ENCODE measurements at places on chromosomes 2 and 18. TPM values are rescaled to one million over a fixed set of nuclear protein-coding genes. Genes with fewer than 3 reads are reported as not detected.

GRCh38 chr2:227661827-227662226 is 4.8 kb upstream of the SCYGR5 start:
- DNase-seq, result no peak

DNA sequence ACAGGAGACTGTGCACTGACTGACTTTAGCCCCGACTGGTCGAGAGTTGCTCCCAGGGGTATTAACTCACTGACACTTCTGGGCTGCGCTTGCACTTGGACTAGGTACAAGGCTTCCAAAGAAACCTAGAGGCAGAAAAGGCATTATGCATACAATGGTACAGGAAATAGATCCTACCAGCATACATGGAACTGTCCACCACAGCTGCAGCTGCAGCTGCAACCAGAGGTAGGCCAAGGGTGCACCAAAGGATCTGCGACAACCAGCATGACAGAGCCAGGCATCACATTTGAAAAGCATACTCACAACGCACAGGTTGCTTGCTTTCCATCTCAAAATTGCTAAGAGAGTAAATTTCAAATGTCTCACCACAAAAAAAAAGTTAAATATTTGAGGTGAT is 22.6 kb upstream of the PGAP1 start:
- no peak for DNase-seq

DNA sequence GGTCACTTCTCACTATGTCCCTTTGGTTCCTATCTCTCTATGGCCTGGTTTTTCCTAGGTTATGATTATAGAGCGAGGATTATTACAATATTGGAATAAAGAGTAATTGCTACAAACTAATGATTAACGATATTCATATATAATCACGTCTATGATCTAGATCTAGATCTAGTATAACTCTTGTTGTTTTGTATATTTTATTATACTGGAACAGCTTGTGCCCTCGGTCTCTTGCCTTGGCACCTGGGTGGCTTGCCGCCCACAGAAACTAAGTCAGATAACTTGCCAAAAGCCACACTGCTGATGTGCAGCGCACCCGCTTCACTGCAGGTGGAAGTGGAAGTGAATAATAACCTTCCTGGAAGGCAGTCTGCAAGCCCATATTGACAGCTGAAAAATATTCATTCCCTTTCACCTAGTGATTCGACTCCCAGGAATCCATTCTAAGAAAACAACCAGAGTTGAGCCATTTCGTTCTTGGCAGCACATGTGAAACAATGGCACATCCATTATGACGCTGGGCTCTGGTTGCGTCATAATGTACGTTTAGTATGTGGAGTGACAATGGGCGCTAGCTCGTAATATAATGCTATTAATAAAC is 725 bp upstream of the ANKRD53 start:
- DNase-seq, result no peak

DNA sequence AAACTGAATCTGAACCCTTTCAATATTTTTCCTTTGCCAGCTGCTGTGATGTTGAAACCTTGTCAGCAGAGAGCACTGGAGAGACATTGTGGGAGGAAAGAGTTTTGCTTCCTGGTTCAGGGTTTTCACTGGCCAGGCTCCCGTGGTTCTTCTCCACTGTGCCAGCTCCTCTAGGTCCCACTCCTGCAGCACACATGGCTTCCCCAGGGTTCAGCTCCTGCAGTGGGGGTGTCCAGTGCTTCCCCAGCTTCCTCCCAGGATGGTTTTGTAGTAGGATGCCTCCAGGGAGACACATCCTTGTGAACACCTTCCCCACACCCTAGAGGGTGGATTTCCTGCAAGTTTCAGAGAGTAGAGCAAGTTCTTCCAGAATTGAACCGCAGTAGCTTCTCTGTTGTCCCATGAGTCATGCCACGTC is 24.0 kb upstream of the SULT1C3 start:
- no peak for DNase-seq

DNA sequence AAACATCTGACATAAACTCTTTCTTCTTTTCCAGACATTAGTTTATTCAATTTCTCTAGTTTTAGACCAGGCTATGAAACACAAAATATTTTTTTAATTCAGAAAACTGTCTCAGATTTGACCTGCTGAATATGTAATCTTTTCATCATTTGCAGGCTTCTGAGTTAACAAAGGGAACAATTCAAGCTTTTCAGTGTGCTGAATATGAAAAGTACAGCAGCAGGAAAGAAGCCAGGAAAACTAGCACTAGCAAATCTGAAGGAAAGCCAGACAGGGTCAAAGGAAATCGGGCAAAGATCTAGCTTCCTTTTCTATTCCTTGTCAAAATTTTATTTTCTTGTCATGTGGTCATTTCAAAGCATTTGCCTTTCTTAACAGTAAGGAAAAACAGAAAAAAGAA is 35.3 kb downstream of the ACVR1C start:
- no peak for DNase-seq

- DNase-seq, result no peak
Measured at GRCh38 chr2:74862020-74862964, 28.4 kb downstream of the HK2 start.

- DNase-seq, result no peak
Measured at GRCh38 chr2:233084488-233084887, 24.3 kb downstream of the INPP5D start.

GRCh38 chr2:171999161-171999560 is 592 bp upstream of the METAP1D start:
- DNase-seq, result no peak

GRCh38 chr2:128153786-128154185 is 62.8 kb downstream of the UGGT1 start:
- no peak for DNase-seq

DNA sequence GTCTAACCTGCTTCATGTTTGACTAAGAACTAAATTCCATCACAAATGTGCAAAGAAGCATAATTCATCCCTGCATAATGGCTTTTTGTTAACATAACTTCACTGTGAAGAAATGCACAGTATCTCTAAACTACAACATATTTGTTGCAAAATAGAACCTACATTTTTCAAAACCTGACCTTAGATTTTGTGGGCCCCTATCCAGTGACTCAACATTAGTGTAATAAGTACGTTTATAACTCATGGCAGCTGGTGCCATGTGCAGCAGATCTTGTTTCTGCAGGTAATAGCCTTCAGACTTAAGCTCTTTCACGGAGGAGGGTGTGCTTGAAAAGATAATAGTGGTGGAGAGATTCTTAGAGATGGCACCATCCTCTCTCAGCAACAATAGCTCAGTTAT is 28.6 kb upstream of the VWC2L start:
- no peak for DNase-seq

DNA sequence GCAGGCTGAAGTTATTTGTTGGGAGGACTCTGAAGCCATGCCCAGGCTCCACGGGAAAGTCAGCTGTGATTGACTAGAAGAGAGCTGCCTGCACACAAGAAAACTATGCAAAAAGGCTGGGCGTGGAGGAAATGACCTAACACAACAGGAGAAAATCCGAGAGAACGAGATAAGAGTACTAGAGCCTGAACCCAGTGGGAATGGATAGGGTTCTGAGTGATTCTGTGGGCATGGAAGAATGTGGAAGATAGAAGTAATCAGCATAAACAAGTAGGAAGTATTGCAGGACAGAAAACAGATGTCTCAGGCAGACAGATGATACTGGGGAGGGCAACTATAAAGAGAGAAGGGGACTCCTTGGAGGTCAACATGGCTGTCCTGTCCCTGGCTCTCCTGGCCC is 12.1 kb upstream of the COPS8 start:
- no peak for DNase-seq

- no peak for DNase-seq
Measured at GRCh38 chr2:160928854-160929301, 231.3 kb upstream of the TANK start.

DNA sequence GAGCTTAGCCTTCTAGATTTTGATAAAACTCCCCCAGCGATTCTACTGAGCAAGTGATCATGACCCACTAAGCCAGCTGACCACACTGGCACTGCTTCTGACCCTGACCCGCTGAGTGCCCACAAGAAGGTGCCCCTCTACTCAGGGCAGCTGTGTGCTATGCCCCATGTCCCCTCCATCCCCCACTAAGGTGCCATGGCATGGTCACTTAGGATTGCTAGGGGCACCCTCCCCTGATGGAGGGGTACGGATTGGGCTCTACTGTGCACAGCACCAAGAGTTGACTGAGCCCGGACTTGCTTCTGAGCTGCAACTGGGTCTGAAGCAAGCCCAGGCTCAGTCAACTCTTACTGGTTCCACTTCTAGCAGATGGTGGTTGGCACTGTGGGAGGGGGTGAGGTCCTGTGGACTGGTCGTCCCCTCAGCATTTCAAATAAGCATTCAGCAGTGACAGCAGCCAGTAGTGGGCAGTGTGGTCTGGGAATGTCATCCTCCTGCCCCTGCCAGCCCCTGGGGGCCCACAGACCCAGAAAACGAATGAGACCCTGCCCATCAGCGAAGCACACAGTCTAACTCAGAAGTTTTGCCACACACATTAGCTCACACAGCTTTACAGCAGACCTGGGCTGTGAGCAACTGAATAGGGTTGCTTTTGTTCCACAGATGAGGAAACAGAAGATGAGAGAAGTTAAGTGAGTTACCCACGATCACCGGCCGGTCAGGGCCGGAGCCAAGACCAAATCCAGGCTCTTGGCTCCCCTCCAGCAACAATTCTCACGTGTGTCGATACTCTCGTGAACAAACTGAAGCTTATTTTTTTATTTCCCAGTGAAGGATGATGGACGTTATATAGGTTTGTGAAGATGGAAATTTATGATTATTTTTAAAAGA is 52.1 kb upstream of the FOSL2 start:
- DNase-seq, result no peak

DNA sequence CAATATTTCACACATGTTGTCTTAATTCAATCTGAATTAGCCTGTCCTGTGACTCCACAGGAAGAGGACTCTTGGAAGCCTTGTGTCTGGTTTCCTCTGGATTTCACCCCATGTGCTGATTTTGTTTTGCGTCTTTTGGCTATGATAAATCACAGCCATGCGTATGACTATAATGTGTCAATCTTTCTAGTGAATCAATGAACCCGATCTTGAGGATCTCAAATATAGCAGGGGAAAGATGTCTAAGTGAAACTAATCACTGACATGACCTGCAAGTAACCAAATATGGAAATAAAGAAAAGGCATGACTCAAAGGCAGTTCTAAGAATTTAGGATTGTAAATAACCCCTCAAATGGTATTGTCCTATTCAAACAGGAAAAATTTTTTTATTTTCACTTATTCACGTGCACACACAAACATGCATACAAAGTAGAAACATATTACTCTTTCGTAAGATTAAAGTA is 8.2 kb downstream of the WDFY1 start:
- DNase-seq, result no peak

DNA sequence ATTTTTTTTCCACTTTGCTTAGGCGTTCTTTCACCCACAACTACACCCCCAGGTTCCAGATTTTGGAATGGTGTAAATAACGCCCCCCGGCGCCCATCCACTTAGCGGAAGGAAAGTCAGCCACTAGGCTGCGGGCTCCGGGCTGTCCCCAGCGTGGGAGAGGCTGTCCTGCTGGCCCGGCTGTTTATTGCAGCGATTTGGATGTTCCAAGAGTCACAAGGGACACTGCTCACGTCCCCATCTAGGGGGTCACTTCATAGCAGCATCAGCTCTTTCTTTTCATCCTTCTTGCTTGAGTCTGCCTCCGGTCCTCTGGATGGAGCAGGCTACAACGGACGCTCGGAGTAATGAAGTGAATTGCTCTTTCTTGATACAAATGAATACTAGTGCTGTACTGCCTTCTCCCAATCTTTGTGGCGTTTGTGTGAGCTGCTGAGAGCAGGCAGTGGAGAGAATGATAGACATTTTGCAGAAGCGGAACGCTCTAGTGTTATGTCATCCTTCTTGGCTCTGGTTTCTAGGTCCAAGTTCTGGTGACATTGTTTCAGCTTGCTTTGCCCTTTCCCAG is 50.7 kb upstream of the PAIP2B start:
- peak; percentile 32 for DNase-seq

TP53I3 gene
- total RNA-seq, result 64.4 TPM

IL18RAP gene
- total RNA-seq, result not detected

C2orf72 gene
- 11.1 TPM for total RNA-seq

SERPINB4 gene
- not detected for total RNA-seq

KIF1A gene
- 132 TPM for total RNA-seq

AGAP1 gene
- total RNA-seq, result 47.2 TPM

CRYGD gene
- total RNA-seq, result not detected

RNF152 gene
- total RNA-seq, result 32.0 TPM

MARCO gene
- total RNA-seq, result not detected
